ENCODE measurements at places on chromosomes 2 and 18.
A peak's percentile ranks its signal among the peaks of the same experiment; 100 is the strongest.

- DNase-seq: no peak
Measured at GRCh38 chr2:171149171-171149938, 11.3 kb downstream of the TLK1 start.

DNA sequence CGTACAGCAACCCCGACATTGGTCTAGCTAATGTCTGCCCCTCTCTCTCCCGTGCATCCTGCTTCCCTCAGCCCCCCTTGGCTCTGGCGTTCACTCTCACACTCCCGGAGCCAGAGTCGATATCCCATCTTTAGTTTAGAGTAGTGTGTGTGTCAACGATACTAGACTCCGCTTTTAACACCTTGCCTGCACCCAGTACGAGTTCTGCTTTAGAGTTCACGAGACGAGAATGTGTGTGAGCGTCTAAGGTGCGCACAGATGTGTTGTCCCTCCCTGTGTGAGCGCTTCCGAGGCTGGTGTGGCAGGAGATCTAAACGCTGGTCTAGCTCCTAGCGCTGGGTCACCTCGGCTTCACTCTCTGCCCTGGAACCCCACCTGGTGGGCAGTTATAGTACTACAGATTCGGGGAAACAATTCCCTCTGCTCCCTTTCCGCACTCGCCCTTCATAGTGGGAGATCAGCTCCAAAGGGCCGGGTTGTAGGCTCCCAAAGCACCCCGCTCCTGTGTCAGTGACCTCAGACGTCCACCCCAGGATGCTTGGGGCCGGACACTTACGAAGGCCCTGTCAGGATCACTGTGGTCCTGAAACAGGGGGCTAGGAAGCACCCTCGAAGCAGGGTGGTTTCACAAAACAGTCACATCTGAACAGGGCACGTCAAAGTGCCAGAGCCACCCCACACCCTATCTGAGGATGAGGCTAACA, 2.6 kb upstream of the CYP26B1 start:
- peak; percentile 74 for DNase-seq

GRCh38 chr2:207040696-207041095, 101.4 kb downstream of the CPO start:
- DNase-seq: no peak

DNA sequence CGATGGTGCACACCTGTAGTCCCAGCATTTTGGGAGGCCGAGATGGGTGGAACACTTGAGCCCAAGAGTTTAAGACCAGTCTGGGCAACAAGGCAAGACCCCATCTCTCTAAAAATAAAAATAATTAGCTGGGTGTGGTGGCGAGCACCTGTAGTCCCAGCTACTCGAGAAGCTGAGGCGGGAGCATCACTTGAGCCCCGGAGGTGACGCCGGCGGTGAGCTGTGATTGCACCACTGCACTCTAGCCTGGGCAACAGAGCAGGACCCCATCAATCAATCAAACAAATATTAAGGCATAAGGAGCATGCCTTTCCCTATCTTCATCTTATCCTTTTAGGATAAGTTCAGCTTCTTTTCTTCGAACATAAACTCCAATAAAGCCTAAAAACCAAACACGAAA, 1.1 kb downstream of the WDSUB1 start:
- DNase-seq: no peak

GRCh38 chr2:142944264-142944663, 66.8 kb downstream of the KYNU start:
- no peak for DNase-seq

GRCh38 chr18:64807560-64807959, 658.7 kb upstream of the LINC00305 start:
- no peak for DNase-seq

DNA sequence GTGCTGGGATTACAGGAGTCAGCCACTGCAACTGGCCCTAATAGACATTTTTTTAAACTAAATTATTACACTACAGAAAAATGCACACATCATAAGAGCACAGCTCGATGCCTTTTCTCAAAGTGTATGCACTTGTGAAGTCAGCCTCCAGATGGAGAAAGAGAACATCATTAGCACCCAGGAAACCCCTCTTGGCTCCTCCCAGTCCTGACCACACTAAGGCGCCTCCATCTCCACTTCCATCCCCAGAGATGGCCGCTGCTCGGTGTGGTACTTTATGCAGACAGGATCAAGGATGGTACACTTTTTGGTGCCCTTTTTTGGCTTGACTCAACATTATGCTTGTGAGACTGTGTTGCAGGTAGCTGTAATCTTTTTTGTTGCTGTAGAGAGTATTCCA, 34.8 kb downstream of the RRM2 start:
- no peak for DNase-seq

GRCh38 chr2:219253753-219254589, at the start of gene TUBA4A:
TUBA4A (minus strand) TSS chr2:219253918; CDS start chr2:219253858, 60 bp downstream.
- DNase-seq: peak; percentile 92

GRCh38 chr2:228023619-228024018, 152.2 kb downstream of the DAW1 start:
- DNase-seq: no peak

DNA sequence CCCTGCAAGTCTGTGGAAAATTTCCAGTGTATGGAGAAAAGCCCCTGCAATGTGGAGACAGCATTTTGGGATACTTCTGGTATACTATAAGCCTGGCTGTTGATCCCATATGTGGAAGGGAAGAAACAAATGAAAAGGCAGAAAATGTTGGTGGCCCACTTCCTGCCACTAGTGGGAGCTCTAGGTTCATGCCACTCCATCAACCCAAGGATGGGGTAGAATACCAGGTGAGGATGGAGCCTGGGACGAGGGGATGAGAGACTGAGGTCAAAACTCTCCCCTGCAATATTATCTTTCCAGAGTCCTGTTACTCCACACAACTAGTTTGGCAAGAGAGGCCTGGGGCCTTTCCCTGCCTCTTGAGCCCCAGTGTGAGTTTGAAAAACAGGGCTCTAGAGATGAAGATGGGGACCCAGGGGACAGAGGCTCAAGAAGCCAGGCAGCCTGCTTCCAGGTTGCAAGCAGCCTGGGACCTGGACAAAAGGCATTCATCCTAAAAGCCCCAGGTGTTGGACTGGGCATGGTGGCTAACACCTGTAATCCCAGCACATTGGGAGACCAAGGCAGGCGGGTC, 31.9 kb downstream of the BMP10 start:
- DNase-seq: peak; percentile 54

DNA sequence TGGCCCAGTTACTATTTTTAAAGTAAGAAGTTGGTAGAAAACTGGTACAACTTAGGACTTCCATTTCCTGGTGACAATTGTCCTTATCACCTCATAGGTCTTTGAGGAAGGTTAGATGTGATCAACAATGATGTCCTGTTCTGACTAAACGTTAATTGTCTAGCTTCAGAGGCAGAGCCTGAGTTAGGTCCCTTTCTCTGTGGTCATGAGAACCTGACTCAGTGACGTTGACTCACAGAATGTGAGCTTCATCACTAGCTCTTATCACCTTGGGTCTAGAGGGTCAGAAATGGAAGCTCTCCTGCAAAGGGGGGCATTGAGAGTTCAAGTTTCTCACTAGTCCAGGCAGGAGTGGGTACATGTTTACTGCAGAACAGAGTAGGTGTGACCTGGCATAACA, 60.6 kb upstream of the ATP8B1 start:
- DNase-seq: no peak

- DNase-seq: no peak
Measured at GRCh38 chr18:23357996-23358594, 95.0 kb upstream of the RIOK3 start.

DNA sequence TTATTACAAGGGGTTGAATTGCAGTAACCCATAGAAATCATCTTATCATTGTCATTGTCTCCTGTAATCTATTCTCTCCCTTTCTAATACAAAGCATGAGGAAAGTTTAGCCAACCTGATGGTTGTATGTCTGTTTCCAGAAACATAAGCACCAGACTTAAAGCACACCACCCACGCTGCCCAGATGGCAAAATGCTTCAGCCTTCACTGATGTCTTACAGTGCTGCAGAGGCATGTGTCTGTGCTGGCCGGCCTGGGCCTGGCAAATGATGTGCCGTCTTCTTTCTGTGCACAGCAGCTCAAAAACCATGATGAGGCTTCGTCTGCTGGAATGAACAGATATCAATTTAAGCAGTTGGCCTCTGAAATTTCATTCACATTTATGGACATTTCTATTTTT, 443.0 kb upstream of the RGPD4 start:
- no peak for DNase-seq

- no peak for DNase-seq
Measured at GRCh38 chr2:78982638-78983330, 42.7 kb upstream of the REG3G start.

DNA sequence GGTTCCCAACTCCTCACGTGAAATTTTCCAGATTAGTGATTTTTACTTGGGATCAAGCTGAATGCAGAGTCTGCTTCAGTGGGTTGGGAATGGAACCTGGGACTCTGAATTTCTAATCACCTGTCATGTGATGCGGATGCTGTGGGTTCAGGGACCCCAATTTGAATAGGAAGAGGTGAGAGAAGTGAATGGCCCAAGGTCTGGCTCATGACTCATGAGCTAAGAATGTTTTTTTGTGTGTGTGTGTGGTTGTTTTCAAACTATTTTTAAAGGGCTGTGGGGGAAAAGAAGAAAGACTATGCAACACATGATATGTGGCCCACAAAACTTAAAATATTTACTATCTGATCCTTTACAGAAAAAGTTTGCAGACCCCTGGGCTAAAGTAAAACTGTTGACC, 108.5 kb upstream of the CYRIA start:
- no peak for DNase-seq
